ENCODE measurements at places on chromosomes 6 and 20.

DNA sequence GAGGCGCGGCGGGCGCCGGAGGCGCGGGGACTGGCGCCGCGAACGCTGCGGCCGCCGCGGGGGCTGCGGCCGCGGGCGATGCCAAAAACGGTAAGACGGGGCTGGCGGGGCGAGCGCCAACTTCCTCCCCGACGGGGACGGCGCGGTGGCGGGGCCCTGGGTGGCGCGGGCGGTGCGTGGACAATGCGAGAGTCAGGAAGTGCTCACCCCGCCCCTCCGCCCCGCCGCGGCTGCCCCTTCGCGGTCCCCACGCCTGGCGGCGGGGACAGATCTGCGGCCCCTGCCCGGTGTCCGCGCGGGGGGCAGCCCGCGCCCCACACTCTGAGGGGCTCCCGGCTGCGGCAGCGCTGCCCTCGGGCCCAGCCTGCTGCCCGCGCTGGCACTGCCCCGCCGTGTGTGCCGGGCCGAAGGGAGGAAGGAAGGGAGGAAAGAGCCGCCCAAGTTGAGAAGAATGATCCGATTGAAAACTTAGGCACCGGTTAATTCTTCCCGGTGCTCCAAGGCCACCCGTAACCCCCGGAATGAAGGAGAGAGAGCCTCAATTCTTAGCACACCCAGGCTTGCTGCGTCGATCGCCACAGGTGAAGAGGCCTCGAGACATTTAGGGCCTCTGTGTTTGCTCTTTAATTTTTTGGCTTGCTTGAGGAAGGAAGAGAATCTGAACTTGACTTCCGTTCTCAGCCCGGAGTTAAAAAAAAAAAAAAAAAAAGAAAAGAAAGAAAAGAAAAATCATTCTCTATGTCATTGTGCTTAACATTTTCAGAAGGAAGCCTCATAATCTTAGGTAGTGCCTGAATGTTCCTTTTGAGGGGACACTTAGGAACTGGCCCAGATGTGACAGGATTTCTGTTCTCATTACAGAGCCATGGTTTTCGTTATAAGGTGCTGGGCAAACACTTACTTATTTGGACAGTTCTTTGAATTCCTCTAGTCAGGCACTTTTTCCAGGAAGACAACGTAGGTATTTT, 982 bp downstream of the HECA start:
- DNase-seq = peak; percentile 58

DNA sequence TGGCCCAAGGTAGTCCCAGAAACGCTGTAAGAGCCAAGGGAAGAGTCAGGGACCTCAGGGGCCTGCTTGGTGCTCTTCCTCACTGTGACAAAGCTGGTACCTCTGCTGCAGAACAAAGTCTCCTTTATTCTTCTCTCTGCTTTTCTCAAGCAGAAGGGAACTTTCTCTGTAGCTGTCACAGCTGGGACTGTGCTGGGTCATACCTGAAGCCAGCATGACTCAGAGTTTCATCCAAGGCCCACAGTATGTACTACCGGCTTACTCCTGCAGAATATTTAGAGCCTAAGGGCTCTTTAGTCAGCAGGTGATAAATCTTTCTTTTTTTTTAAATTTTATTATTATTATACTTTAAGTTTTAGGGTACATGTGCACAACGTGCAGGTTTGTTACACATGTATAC, 183.2 kb downstream of the TINAG start:
- DNase-seq = peak; percentile 74

GRCh38 chr6:7155871-7156579, 48.3 kb downstream of the RREB1 start:
- DNase-seq = peak; percentile 51

GRCh38 chr6:144535630-144536029, 250.5 kb downstream of the UTRN start:
- no peak for DNase-seq

GRCh38 chr6:4774715-4775493, 1.3 kb upstream of the CDYL start:
- peak; percentile 76 for DNase-seq

- no peak for DNase-seq
These were observed 27.9 kb downstream of the SDCBP2 start for GRCh38 chr20:1301031-1301529.

All from islet precursor cell (in vitro differentiated cells).